GM03348 (cell line): ENCODE measurements at places on chromosomes 16 and 17.

DNA sequence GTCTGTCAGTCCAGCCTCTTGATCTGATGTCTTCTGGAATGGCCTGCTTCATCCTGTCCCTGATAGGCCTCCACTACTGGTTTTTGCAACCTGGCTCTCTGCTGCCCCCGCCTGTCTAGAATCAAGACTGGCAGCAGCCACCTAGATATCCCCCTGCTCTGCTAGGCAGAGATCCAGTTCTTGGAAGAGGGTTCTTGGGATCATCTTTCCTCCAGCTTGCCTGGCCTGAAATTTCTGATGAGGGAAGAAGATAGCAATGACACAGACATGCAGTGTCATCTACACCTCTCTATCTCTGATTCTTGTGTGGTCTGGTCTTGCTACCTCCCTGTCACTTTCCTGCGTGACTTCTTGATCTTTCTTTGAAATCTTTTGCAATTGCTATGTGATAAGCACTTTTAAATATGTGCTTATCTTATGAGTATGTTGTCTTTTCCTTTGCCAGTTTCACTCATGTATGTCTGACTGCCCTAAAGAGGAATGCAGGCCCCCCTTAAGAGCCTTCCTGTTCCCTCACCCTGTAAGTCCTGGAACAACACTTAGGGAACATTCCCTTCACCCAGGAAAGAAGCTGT is 20.3 kb upstream of the NFATC3 start:
- DNase-seq = peak; percentile 74

DNA sequence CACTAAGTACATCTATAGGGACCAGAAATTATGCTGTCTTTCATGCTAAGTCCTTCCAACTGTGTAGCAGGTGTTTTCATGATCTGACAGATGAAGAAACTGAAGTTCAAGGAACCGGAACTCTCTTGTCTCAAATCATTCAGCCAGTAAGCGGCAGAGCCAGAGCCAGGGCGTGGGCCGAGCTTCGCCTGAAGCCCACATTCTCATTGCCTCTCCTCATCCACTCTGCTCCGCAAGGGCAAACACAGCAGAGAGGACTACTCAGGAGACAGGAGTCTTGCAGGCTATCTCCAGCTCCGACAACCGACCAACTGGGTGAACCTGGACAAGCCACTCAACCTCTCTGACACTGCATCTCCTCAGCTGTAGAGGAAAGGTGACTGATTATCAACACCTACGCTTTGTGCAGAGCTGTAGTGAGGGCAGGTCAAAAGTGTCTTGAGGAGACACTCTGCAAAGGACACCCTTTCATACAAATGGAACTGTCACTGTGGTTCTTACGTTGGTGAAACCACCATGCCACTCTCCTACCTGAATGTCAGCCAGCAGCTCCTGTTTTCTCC is 72.9 kb downstream of the CYTH1 start:
- no peak for DNase-seq

GRCh38 chr17:35521150-35521549 is 16.3 kb downstream of the SLFN12L start:
- no peak for DNase-seq

GRCh38 chr17:18070861-18071340 is 16.8 kb upstream of the DRG2 start:
- DNase-seq = peak; percentile 55

- no peak for DNase-seq
Measured at GRCh38 chr17:55500103-55500502, 11.1 kb downstream of the SMIM36 start.

DNA sequence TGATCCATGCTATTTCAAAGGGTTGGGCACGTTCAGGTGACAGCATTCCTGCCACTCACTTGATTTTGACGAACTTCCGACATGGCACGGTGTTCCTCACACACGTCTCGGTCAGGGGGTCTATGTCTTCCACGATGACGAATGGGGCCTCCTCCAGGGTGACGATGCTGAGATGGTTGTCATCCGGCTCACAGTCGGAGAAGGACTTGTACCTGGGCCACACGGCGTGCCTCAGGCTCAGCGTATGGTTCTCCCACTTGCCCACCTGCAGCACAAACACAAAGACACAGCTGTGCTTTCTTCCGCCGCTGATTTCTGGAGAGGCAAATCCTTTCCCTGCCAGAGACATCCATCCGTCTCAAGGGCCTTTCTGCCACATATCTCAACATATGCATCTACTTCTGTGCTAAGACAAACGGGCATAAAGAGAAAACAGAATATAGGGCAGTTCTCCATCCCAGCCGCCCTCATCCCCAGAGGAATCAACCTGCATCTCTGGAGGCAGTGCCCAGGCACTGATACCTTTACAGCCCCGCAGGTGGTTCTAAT is 332.5 kb downstream of the GRIN2A start:
- DNase-seq = no peak

DNA sequence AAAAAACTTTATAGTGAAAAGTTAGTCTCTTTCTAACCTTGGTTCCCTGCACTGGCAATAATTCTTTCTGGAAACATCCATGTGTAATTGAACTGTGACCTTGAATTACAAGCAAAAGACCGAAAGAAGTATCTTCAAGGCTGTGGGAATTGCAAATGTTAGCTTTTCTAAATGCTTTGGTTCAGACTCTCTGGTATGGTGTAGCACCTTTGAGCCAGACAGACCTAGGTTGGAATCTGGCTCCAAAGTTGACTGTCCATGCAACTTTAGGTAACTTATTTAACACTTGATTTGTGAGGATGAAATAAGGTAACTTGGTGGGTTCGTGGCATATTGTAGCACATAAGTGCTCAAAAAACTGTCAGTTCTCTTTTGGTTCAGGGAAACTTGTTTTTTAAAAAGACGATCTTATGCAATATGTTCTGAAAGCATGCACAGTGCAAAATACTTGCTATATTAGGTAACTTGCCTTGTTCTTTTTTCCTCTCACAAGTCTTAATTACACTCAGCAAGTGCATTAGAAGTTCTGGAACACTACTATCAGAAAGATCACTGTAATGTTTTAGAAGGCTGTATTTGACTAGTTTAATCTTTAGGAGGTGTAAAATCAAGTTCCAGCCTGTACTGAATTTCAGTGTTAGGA is 46.3 kb downstream of the TANGO6 start:
- peak; percentile 27 for DNase-seq

- DNase-seq = no peak
Measured at GRCh38 chr16:88556294-88556988, 13.8 kb upstream of the ZC3H18 start.
